ENCODE measurements at places on chromosomes 5 and 9. TPM values are rescaled to one million over a fixed set of nuclear protein-coding genes. Genes with fewer than 3 reads are reported as not detected.

The CCNO gene
- polyA plus RNA-seq = not detected

The CCL21 gene
- 8.0 TPM for polyA plus RNA-seq

GRCh38 chr5:115963566-115963965, 1.3 kb downstream of the LVRN start:
- DNase-seq = no peak

The CDKN2B gene
- polyA plus RNA-seq = 0.24 TPM

DNA sequence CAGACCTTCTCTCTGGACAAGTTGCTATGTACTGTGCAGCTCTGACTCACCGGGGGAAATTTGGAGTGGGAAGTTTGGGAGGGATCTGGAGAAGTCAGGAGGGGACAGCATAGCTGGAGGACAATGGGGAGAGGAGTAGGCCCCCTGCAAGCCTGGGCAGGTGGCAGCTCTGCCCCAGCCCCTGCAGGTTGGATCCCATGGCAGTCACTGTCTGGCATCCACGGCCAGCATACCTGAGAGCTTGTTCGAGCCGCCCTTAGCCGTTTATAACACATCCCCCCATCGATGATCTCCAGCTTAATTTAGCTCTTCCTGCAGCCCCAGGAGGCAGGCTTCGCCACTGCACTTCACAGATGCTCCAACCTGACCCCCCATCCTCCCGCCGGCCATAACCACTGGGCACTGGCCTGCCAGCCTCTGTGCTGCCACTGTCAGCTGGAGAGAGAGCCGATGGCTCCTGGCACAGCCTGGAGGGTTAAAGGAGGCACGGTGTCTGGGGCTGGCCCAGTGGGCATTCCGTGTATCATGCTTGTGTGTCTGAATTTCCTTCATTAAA, 57.7 kb upstream of the RNU6ATAC start:
- DNase-seq = no peak

- DNase-seq = no peak
These were observed 83.4 kb downstream of the CPLANE1 start for GRCh38 chr5:37165761-37166160.

GRCh38 chr9:107547772-107548297, 58.3 kb upstream of the KLF4 start:
- no peak for DNase-seq

Measured in left renal pelvis (tissue), 4 donors.